ENCODE measurements at places on chromosomes 7 and 10.

- DNase-seq, result no peak
These were observed 951.1 kb downstream of the NRG3 start for GRCh38 chr10:82826132-82826531.

- DNase-seq, result no peak
These were observed 38.1 kb downstream of the GLRX3 start for GRCh38 chr10:130174328-130174727.

GRCh38 chr7:156039971-156040677 is 227.9 kb upstream of the SHH start:
- DNase-seq, result no peak

- no peak for DNase-seq
These were observed 818.8 kb downstream of the GATA3 start for GRCh38 chr10:8873310-8873709.

DNA sequence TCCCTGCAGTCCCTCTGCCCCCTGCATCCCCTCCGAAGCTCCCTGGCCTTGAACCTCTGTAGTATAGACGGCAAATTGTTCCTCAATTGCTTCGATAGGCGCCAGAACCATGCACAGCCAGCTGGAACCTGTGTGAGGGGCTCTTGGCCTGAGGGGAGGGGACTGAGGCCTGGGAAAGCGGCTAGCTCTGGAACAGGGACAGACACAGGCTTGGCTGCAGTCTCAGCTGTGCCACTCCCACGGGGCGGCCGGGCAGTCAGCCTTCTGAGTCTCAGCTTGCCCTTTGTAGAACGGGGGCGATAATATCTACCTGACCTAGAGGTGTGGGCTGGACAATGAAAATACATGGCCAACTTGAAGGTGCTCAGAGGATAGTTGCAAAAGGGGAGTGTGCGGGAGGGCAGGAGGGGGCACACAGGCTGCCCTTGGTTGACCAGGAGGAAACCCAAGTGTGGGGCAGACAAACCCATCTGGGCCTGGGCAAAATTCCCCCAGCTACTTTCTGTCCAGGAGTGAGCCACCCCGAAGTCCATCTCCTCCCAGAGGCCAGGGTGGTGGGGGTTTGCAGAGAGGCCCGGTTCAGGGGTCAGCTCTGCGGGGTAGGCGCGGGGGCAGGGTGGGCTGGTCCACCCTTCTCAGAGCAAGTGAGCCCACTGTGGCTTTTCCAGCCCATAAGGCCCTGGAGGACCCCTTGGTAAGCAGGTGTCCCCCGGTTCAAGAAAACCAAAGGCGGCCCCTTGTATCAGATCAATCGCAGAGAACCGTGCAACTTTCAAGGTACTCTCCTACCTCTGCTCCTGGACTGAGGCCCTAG is 4.6 kb downstream of the CRYGN start:
- no peak for DNase-seq

- DNase-seq, result no peak
These were observed 7.7 kb downstream of the DPCD start for GRCh38 chr10:101595591-101596433.

GRCh38 chr10:64486149-64486548 is 964.9 kb downstream of the REEP3 start:
- DNase-seq, result no peak

GRCh38 chr10:132482090-132482800 is 55.3 kb upstream of the INPP5A start:
- DNase-seq, result no peak

- DNase-seq, result no peak
These were observed 208.7 kb downstream of the PAXIP1 start for GRCh38 chr7:154794147-154794780.

GRCh38 chr7:6279341-6279740 is 6.9 kb upstream of the CYTH3 start:
- no peak for DNase-seq

GRCh38 chr7:7808156-7808555 is 89.7 kb upstream of the RPA3 start:
- no peak for DNase-seq

DNA sequence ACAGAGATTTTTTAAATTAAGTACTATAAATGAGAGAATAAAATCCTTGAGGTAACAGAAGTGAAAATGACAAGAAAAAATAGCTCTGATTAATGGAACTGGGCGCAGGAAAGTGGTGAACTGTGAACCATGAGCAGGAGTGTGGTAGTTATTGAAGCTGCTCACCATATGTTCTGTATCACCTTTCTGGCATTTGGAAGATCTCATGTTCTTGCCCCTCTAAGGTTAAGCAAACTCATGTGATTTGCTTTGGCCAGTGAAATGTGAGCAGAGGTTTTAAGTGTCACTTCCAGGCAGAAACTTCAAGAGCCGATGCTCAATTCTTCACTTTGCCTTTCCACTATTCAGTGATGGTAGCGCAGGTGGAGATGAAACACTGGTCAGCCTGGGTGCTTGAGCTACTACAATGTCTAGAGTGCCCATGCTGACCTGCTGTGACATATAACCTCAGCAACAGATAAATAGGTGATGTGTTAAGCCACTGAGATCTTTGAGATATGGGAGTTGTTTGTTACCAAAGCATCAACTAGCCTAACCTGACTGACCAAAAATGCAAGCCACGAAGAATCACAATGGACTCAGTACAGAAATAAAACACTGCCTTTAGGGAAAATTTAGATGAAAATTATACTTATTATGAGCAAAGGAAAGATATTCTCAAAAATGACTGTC is 18.4 kb downstream of the MTPAP start:
- DNase-seq, result no peak

GRCh38 chr10:44352316-44353127 is 32.4 kb downstream of the CXCL12 start:
- DNase-seq, result no peak

- DNase-seq, result peak; percentile 25
These were observed 40.3 kb downstream of the NRCAM start for GRCh38 chr7:108415821-108416536.

- no peak for DNase-seq
These were observed 176.6 kb downstream of the PIP4K2A start for GRCh38 chr10:22537810-22538209.

DNA sequence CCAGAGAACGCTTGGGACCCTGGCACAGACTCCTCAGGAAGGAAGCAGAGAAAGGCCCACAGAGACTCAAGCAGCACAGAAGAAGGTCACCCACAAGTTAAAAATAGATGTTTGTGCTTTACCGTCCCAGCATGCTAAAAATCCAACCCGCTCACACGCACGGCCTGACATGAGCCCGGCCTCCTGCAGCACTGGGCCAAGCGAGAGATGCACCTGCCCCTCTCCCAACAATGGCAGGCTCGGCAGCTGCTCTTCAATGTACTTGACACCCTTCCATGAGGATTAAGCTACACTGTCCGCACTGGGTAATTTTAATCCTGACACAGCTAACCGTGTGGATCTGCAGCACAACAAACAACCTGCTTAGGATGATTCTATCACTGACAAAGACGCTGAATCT is 9.3 kb downstream of the DIP2C start:
- DNase-seq, result peak; percentile 79

DNA sequence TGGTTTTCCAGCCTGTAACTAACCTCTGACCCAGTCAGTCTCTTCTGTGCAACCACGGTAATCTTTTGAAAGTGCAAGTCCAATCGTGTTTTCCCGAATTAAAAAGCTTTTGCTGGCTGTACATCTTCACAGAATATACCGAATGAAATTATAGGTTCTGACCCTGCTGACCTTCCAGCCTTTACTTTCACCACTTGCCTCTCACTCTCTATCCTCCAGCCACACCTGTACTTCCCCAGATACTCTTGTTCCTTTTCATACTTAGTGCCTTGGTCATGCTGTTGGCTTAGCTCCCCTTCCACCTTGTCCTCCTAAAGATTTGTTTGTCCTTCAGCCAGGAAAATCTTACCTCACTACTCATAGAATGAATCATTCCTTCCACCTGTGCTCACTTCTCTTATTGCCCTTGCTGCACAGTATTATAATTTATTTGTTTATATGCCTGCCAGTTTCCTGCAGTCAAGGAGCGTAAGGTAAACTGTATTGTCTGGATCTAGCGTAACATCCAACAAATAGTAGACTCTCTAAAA is 2.3 kb upstream of the PNPLA8 start:
- no peak for DNase-seq

GRCh38 chr10:127755753-127756152 is 18.8 kb downstream of the FOXI2 start:
- DNase-seq, result no peak

DNA sequence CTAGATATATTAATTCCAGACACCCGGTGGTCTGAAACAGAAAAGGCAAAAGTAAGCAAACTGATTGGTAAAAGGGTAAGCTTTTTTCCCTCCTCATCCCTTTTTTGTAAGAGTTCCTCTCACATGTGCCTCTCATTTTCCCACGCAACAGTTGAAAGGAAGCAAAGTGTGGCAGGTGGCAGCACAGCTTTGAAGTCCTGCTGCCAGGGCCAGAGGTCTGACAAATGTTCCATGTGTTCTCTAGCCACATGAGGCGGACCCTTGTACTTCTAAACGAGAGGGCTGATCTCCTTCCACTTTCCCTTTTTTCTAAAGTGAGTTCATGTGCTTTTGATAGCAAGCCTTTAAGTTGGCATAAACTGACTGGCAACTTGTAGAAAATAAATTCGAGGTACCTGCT is 217.5 kb downstream of the POLR1F start:
- DNase-seq, result no peak

DNA sequence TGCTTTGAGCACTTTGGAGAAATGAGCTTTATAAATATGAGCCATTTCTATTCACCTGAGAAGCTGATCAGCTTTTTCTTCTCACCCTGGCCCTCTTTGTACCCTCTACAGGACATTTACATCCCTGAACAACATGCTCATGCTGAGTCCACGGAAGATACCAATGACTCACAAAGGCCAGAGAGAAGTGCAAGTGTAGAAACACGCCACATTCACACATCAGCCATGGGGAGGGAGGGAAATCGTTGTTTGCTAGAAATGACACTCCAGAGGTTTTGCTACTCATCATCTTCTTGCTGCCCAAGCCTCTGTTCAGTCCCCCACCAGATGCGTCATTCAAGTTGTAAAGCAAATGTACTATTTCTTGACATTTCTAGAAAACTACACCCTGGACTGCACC is 2.8 kb upstream of the UCN3 start:
- no peak for DNase-seq

DNA sequence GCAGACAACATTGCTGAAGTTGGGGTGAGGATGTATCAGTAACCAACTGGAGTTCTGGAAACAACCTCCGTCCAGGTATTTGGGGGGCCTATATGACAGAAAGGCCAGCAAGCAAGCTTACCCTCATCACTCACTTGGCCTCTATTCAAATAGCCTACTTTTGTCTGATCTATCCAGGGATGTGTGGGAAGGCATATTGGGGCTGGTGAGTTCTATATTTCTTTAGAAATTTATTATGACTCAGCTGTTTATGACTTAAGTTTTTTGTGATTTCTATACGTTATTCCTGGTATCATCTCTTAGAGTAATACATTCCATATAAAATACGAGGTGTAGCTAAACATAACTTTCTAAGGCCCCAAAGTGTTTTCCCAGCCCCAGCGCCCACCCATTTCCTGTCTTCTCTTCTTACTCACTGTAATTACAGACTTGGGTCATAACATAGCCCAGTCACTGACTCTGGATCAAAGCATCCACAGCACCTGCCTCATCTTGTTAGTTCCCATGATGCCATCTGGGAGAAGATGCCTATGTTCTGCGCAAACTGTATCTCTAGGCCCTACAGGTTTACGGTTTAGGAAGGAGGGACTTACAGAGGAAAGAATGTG is 18.1 kb downstream of the GARS1 start:
- no peak for DNase-seq

DNA sequence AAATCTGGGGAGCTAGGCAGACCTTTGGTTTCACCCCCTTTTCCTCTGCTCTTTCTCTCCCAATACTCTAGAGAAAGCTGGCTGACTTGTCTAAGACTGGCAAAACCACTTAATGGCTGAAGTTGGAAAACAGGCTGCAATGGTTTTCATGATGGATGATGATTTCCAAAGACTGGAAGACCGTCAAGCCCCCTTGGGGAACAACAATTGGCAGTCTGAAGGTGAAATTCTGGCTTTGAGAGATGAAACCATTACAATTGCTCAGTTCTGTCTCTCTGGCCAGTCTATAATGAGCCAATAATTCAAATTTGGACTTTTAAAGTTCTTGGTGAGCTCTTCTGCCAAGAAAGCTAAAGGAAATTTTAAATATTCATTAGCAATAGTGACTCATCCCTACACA is 680.5 kb downstream of the PARD3 start:
- DNase-seq, result no peak

DNA sequence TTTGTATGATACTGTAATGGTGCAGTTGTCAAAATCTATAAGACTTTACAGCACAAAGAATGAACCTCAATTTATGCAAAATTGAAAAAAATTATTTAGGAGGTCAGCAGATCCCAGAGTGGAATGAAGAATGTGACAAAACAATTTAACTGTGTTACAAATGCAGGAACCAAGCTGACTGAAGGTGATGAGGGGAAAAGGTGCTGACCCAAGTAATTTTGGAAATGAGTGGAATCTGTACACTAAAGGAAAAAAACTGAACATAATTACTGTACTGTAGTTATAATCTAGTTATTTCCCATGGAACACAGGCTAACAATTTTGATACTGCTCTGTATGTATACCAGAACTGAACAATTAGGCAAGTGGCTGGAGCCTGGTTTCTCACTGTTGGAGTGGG is 31.2 kb upstream of the ZCCHC24 start:
- no peak for DNase-seq

- DNase-seq, result no peak
These were observed 16.6 kb upstream of the SLC18A3 start for GRCh38 chr10:49593564-49593875.

DNA sequence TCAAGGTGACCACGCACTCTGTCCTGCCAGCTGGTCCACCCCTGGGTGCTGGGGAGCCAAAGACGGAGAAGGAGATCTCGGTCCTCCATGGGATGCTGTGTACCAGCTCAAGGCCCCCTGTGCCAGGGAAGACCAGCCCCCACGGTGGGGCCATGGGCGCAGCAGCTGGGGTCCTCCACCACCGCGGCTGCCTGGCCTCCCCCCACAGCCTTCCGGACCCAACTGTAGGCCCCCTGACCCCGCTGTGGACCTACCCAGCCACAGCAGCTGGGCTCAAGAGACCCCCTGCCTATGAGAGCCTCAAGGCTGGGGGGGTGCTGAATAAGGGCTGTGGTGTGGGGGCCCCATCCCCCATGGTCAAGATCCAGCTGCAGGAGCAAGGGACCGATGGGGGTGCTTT is 5.4 kb downstream of the NYAP1 start:
- no peak for DNase-seq

- DNase-seq, result no peak
These were observed 146.1 kb downstream of the SLIT1 start for GRCh38 chr10:97039538-97040247.
